ENCODE measurements at places on chromosomes 5 and 9.

- DNase-seq: no peak
Measured at GRCh38 chr9:107620801-107621200, 131.2 kb upstream of the KLF4 start.

DNA sequence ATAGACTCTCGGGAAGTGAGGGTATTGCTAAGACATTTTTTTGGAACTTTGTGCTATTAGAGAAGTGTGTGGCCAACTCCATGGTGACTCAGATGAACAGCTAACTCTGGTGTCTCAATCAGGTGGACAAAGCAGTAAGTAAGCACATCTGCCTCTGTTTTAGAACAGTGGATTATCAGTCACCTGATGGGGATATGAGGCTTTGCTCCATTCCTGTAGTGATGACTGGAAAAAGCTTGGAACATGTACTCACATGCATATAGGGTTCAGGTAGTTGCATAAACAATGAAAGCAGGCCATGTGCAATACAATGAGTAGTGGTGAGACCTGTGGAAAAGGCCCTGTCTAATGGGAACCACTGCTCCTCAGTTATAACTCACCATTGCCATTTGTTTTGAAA lies 168.2 kb upstream of the FBN2 start:
- DNase-seq: no peak

DNA sequence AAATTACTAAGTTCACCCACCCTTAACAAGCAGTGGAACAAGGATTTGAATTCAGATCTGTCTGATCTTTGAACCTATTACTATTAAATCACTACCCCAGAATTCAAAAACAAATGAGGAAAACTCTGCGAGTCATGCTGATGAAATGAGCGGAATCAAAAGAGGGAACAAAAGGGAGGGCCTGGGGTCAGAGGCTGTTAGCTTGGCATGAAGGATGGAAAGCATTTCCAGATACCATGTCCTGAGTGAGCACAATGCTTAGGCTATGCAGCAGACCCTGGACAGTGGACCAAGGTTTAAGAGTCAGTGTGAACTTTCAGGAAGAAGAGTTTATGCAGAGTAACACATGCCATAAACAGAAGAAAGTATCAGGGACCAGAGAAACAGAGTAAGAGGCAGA lies 30.5 kb downstream of the GRIA1 start:
- no peak for DNase-seq

DNA sequence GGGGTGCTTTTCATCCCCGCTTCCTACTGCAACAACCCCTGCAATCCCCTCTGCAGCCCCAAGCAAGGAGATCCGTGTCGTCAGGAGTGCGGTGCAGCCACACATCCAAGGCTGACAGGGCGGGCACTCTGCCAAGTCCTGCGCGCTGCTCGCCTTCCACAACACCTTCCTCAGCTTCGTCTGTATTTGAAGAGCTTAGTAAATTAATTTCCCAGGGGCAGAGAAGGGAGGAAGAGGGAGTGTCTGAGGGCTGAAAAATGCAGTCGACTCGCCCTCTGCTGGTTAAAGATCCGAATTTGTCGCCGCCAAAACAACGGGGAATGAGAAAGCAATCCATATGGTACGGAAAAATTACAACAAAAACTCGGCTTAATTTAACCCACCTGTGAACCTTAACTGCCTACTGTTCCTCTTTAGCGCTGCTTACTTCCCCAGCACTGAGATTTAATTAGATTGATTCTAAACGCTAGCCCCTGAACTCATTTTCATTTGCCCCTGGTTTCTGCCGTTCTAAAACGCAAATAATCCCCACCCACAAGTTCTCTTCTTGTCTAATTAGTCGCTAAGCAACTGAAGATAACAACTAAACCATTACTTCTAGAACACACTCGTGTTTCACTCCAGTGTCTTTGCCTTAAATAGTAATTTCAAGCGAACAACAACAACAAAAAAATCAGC lies 10.9 kb upstream of the PCDHB1 start:
- peak; percentile 71 for DNase-seq

DNA sequence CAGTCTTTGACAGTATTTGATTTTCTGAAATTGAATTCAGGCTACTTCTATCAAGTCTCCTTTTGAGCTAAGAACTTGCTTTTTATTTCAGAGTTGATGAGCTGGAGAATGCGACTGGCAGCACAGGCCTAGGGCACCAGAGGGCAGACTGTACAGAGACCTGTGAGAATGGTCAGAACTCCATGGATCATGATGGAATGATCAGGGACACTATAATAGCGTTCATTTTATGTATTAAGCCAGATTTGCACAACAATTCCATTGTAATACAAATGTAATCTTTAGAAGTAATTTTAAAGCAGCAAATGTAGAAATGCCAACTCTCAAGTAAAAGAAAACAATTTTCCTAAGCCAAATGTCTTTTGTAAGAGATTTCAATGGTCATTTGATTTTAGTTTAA lies 902.4 kb downstream of the NR2F1-AS1 start:
- peak; percentile 4 for DNase-seq

GRCh38 chr5:176864755-176865154 lies 34.4 kb downstream of the HK3 start:
- no peak for DNase-seq

DNA sequence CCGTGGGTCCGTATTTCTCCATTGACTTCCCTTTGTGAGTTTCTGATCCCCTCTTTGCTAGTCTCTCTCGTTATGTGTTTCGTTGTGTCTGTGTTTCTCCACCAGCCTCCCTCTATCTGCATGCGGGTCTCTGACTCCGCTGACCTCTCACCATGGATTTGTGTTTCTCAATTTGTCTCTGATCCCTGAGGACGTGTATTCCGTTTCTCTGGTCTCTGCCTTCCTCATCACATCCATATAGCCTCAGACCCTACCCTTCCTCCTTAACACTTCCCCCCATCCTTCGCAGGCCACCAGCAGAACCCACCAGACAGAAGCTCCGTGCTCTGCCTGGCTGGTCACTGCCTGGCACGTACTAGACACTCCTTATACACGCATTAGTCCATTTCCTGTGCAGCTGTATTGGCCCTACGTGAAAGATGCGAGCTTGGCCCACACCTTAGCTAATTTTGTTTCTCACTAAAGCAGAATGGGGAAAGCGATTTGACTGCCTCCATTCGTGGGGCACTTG lies 631 bp downstream of the B4GALT7 start:
- DNase-seq: no peak

DNA sequence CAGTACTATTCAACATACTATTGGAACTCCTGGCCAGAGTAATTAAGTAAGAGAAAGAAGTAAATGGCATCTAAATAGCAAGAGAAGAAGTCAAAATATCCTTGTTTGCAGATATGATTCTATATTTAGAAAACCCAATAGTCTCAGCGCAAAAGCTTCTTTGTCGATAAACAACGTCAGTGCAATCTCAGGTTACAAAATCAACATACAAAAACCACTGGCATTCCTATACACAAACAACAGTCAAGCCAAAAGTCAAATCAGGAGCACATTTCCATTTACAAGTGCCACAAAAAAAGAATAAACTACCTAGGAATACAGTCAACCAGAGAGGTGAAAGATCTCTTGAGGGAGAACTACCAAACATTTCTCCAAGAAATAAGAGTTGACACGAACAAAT lies 1901.9 kb upstream of the ACO1 start:
- DNase-seq: no peak

DNA sequence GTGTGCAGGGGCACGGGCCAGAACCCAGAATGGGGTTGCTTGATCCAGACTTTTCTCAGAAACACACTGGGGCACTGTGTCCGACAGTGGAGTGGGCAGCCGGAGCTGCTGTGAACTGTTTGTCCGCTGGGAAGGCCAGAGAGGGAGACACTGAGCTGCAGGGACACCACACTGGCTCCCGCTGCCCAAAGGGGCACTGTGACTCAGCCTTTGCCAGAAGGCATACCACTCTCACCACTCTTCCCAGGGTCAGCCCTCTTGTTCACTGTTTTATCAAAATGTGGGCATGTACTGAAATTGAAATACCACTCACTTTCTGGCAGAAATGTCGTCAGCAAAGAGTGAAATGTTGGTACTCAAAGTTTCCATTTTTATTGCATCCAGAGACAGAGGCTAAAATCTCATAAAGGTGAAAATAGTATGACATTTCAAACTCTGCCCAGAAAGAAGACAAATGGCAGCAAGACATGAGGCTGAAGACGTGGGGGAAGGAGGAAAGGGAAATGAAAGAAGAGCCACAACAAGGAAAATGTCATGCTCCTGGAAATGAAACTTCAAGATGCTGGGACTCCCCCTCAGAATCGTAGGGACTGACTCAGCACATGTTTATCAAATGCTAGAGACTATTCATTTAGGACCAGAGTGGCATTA lies 4.5 kb upstream of the IL7R start:
- no peak for DNase-seq

DNA sequence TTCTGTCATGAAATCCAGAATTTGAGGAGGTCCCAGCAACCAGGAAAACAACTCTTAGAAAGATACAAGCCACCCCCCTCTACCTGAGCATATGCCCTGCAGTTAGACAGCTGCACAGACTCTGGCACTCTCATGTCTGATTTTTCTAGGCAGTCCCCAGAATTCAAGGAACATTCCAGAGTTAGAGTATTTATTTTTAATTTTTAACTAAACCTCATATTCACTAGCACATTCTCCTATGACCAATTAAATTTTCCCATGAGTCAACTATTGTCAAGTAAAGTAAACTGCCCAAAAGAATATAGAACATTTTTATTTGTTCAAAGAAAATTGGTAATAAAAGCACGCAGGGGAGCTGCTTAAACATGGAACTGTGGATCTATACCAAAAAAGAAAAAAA lies 490.5 kb upstream of the SEMA6A start:
- no peak for DNase-seq

GRCh38 chr9:112135706-112136105 lies 39.4 kb downstream of the SUSD1 start:
- DNase-seq: no peak
